ENCODE measurements at places on chromosomes 12 and 14.
A peak's percentile ranks its signal among the peaks of the same experiment; 100 is the strongest.

GRCh38 chr14:80239631-80240030 is 28.3 kb upstream of the DIO2 start:
- DNase-seq = no peak

- no peak for DNase-seq
Measured at GRCh38 chr12:16675438-16675837, 69.5 kb upstream of the LMO3 start.

DNA sequence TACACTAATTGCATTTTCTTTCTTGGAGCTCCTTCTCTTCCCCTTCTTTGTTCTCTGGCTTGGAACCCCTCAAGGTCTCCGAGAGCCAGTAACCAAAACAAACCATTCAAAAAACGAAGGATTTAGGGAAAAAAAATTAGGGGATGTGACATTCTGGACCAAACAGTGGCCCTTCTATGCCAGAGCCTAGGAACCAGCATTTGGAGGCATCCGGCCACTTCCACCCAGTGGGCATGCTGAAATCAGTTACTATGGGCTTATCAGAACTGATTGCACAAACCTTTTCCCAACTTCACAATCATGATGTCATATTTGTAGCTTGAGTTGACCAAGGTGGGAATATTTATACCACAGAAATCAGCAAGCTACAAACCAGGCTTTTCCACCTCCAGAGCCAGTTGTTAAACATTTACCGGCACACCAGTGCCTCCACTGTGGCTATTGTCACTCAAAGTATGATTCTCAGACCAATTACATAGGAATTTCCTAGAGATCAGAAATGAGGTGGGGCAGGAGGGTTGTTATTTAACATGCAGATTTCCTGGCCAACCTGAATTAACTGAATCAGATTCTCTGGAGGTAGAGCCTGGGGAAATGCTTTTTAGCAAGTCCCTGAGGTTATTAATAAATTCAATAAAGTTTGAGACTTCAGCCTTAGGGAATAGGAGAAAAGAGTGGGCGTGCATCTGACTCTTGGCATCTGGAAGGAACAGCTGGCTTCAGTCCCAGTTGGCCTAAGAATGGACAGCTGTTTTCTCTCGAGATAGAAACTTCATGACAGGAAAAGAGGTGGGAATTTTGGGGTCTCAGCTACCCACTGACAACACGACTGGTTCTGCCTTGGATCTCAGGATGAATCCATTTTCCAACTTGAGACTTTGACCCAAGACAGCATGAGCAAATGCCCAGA is 273.9 kb downstream of the ZFP36L1 start:
- no peak for DNase-seq

GRCh38 chr12:115324949-115325593 is 641.1 kb upstream of the TBX3 start:
- DNase-seq = no peak

GRCh38 chr12:92504594-92504981 is 198.2 kb upstream of the PLEKHG7 start:
- no peak for DNase-seq

DNA sequence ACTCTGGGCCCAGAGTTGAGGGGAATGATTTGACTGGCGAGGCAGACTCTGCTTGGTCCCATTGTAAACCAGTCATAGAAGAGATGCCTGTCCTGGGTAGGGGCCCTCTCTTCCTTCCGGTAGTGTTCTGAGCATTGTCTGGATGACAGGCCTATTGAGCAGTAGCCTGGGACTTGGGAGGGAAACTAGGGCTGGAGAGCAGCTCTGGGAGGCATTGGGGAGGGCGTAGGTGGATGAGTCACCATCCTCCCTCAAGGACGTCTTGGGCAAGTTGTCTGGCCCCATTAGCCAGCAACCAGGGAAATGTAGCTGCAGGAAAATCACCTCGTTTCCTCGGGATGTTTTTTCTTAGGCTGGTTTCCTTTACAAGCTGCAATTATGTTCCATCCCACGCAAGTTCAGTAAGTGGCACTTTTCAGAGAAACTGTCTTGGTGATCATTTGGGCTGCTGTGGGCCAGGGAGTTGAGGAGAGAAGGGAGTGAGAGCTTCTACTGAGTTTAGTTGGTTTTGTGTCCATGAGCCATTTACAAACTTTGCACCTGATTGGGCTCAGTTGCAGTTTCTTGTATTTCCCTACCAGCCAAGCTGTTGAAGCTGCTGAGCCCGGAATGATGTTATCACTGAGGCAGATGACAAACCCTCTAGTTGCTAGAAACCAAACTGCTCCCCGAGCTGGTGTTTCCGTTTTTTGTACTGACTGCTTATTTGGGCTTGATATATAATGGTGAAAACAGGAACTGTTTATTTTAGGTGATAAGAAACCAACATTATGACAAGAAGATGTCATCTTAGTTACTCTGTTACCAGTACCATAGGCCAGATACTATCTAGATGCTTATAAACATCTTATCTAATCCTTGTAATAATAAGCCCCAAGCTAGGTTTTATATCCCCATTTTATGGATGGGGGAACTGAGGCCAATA is 147.6 kb downstream of the CHST11 start:
- no peak for DNase-seq

- no peak for DNase-seq
Measured at GRCh38 chr12:119772431-119772830, 104.5 kb downstream of the PRKAB1 start.

GRCh38 chr14:78448164-78449094 is 278.3 kb downstream of the NRXN3 start:
- no peak for DNase-seq

DNA sequence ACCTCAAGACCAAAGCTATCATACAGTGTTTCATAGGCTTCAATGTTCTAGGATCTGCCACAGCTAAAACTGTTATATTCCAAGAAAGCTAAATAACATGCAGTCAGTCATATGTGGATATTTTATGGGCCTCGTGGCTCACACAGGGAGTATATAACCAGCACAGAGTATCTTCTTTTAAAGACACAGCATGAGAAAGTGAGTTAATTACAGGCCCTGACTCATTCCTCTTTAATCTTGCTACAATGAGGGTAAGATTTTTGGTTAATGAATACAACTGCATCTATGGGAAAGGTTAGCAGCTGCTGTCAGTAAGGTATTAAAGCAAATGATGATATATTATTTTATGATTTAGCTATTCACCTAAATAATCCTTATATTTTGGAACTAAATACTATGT is 111.0 kb downstream of the TRAFD1 start:
- no peak for DNase-seq

- DNase-seq = no peak
Measured at GRCh38 chr12:69161829-69162228, 77.5 kb upstream of the CPSF6 start.

DNA sequence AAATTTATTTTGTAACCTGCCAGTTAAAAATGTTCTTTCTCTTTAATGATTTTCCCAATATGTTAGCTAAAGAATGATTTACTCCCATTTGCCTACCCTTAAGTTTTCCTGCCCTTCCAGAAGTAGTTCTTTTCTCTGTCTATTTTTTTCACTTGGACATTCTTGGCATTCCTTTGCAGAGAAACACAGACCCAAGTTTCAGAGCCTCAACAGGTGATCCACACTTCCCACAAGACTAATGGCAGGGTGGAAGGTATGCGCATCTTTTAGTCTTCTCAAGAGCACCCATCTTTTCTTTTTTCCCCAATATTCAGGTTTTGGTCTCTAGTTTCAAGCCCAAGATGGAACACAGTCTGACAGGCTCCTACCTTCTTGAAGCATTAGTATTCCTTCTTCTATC is 420.7 kb downstream of the ADAMTS20 start:
- no peak for DNase-seq

DNA sequence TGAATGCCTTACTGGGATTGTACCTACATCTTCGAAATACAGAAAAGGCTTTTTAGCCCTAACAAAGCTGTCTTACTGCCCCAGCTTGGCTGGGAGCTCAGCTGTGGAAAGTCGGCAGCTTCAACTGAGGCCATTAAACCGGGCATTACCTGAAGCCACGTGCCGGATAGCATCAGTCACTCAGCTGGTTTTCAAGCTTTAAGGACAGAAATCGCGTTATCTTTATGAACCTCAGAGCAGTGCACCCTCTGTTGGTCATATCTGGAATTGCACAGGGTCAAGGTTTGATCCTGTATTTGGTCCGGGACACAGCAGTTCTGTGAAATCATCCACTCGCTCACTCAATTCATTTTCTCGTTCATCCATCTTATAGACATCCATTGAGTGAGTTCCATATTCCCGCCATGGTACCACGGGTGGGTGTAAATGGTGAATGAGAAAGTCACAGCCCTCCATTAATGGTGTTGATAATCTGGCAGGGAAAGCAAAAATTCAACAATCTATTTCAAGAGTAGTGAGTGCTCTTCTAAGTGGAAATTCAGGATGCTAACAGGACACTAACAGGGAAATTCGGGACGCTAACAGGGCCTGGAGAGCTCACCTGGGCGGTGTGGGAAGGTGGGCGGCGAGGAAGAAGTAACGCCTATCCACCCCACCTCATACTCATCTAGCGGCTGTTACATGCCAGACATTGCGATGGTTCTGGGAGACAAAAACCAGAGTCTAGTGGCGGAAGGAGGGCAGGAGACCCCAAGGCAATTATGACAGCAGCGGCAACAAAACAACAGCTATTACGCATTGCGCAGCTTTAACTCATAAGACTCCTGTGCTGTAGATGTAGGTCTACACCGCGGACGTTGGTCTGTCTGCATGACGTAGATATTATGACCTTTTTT is 60.6 kb upstream of the TCL1A start:
- peak; percentile 66 for DNase-seq

DNA sequence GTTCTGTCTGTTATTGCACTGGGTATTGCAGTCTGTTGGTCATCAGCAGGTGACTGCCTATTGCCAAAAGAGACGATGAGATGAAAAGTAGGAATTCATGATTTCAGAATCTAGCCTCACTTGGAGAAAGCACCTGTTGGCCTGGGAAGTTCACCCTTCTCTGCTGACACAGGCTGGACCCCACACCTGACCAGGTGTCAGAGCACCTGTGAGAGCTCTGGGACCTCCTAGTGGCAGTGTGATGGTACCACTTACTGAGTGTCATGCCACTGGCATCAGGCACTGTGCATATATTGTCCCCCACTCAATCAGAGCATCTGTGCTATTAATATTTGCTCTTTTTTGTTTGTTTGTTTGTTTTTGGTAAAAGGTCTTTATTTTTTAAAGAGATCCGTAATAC is 68.0 kb downstream of the RASSF3 start:
- DNase-seq = no peak

DNA sequence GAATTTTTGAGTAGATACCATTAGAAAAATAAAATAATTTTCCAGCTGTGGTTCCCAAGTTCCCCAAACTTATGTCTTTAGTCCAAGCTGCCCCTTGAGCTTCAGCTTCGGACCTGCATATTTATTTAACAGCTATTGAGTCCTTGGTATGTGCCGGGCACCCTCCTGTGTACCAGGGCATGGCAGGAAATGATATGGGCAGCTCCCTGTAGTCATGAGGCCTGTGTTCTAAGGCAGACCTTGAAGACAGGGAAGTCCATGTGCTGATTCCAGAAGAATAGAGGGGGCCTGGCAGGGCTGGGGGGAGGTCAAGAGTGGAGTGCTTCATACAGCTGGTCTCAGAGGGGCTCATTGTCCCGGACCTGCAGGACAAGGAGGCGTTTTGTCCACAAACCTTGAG is 29.2 kb downstream of the TRAF3 start:
- no peak for DNase-seq

DNA sequence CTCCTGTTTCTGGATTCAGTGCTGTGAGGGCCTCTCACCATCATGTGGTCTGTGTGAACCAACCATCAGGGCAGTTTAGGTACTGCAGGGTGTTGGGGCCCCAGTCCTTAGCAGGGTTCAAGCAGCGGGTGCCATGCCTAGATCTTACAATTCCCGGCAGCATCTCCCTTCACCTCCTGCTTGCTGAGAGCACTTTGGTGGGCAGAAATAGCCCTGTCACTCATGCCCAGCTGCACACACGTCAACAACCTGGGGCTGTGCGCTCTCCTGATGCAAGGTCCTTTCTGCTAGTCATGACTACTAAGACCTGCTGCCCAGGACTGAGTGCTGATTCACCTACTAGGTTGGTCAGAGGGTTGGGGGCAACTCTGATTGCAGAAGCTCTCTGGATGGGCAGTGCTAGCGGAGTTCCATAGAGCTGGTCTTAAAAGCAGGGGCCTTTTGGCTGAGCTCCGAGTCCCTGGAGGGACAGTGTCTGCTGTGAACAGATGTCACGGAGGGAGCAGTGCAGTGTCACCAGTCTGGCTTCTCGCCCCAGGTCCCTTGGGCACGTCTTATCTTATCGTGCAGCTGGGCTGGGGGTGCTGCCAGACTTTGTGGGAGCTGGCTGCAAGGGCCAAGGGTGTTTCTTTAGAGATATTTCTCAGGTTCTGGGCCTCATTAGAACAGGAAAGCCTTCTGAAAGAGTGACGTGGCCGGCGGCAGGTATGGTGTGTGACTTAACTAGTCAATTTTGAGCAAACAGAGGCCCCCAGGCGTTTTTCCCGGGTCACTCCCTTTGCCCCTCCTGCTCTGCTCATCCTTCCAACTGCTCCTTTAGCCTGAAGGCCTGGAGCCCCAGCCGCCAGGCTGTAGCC is 71.8 kb downstream of the NINJ2 start:
- no peak for DNase-seq

DNA sequence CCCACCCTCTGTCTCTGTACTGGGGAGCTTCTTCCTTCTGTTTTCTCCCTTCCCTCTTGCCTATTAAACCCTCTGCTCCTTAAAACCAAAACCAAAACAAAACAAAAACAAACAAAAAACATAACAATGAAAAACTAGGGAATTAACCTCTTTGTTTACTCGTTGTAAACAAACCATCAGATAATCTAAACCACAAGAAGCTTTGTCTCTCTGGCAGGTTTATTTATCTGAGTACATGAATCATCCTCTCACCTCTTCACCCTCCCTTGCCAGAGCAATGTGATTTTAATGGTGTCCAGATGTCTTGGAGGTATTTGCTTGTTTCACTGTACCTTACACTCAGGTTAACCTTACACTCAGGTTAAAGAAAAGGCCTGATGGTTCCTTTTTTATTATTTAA is 66.1 kb downstream of the DYRK2 start:
- no peak for DNase-seq

GRCh38 chr12:105499205-105499604 is 168.7 kb downstream of the C12orf75 start:
- DNase-seq = no peak

DNA sequence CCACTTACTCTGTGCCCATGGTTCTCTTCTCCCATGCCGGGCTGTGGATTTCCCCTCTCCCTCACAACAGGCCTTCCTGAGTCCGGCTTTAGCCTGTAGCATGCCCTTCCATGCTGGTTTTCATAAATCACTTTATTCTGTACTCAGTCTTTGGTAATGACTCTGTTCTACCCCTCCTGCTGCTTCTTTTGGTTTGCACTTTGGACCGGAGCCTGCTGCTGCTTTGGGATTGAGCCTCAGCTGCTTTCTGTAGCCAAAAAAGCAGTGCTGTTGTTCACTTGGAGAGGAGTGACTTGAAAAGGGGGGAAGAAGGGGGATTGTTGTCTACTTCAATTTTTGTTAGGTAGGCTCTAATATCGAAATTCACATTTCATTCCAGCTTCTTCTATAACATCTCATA is 8.5 kb upstream of the SLC6A13 start:
- no peak for DNase-seq

- DNase-seq = no peak
Measured at GRCh38 chr12:5882511-5883190, 62.4 kb downstream of the ANO2 start.

Measured in mesothelial cell of epicardium (in vitro differentiated cells).